ENCODE measurements at places on chromosomes 4 and X. TPM values are rescaled to one million over a fixed set of nuclear protein-coding genes. Genes with fewer than 3 reads are reported as not detected.
A peak's percentile ranks its signal among the peaks of the same experiment; 100 is the strongest.

The SLC10A4 gene
- total RNA-seq, result 0.19 TPM

The MAGEA1 gene
- total RNA-seq, result not detected

The NSD2 gene
- 48.3 TPM for total RNA-seq

DNA sequence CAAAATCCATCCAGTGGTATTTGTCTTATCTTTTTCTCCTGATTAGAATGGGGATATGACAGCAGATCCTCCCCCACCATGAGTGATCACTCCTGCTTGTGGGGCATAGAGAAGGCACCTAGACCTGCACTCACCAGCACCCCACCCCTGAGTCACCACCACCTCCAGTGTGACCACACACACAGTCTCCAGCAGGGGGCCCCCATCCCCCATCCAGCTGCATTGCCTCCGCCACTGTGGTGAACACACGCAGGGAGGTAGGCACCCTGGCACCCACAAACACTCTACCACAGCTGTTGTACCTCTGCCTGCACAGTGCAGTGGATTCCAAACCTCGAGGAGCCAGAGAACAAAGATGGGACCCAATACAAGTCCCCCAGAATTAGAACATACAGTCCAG lies 9.0 kb upstream of the MAGEA8 start:
- peak; percentile 73 for DNase-seq
- H3K4me1 ChIP-seq, result peaks cover 6% of the 10 kb centered on the region
- H3K27ac ChIP-seq, result no peak overlapping the region
- H3K27me3 ChIP-seq, result no peaks in the 10 kb centered on the region
- no peaks in the 10 kb centered on the region for H3K36me3 ChIP-seq

DNA sequence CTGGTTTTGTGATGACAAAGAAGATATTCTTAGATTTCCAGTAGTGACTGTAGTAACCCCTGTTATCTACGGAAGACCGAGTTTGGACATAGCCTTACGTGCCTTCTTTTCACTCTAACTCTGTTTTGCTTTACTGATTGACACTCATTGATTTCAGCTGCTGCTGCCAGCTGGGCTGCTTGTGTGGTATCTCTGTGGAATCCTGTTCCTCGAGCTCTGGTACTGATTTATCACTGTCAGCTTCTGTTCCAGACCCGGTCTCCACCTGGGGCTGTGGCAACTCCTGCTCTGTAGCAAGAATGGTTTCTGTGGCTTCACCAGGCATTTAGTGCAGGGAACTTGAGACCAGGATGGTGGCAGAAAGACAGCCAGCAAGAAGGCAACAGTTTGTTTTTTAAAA lies 24.6 kb upstream of the LAP3 start:
- no peaks in the 10 kb centered on the region for H3K36me3 ChIP-seq
- no peaks in the 10 kb centered on the region for H3K27me3 ChIP-seq
- no peak overlapping the region for H3K27ac ChIP-seq
- no peaks in the 10 kb centered on the region for H3K4me1 ChIP-seq
- DNase-seq, result no peak
- no peak overlapping the region for H3K4me3 ChIP-seq

GRCh38 chr4:57163530-57164459 lies 53.6 kb upstream of the IGFBP7 start:
- peaks cover 17% of the 10 kb centered on the region for H3K4me1 ChIP-seq
- no peak overlapping the region for H3K27ac ChIP-seq
- H3K4me3 ChIP-seq, result peak overlapping the region; percentile 78
- no peaks in the 10 kb centered on the region for H3K36me3 ChIP-seq

GRCh38 chr4:1583051-1583785 lies 100.9 kb downstream of the FAM53A start:
- peak; percentile 20 for DNase-seq
- H3K4me1 ChIP-seq, result peaks cover 9% of the 10 kb centered on the region
- H3K27me3 ChIP-seq, result no peaks in the 10 kb centered on the region
- no peak overlapping the region for H3K4me3 ChIP-seq
- no peaks in the 10 kb centered on the region for H3K36me3 ChIP-seq

DNA sequence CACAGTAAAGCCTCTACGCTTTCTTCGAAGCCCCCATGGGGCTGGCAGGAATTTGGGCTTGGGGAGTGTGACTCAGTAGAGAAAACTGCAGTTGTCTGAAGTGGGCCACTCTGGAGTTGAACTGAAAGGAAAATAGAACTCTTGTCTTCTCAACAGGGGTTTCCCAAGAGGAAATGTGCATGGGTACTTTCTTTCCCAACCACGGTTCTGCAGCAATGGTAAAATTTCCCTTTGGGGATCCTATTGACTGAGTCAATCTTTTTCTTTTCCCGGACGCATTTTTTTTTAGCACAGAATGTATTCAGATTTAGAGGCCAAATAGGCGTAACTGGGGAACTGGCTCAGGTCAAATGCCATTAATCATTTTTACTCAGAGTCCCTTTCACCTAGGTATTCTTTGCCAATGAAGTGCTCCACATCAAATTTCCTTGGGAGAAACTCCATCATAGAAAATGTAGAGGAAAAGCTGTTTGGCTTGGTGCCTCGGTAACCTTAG lies 269.3 kb downstream of the STIM2 start:
- DNase-seq, result no peak
- H3K36me3 ChIP-seq, result no peaks in the 10 kb centered on the region
- H3K4me1 ChIP-seq, result no peaks in the 10 kb centered on the region
- H3K4me3 ChIP-seq, result no peak overlapping the region

The HAUS7 gene
- 27.4 TPM for total RNA-seq

The ENPEP gene
- total RNA-seq, result not detected

DNA sequence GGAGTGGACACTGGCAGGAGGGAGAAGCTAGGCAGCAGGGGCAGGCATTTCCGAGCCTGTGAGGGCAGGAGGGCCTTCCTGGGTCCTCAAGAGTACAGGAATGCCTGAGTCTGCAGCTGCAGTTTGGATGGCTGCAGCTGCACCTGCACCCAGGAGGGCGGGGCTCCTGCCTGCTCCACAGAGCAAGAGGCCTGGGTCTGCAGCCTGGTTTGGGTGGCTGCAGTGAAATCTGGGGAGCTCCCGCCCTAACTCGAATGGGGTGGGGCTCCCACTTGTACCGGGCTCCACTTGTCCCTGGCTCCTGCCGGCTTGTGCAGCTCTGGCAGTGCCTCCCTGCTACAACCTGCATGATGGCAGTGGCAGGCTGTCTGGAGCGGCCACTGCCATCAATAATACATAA lies 436.0 kb downstream of the ARHGAP24 start:
- no peak overlapping the region for H3K4me3 ChIP-seq
- no peaks in the 10 kb centered on the region for H3K27me3 ChIP-seq
- DNase-seq, result no peak
- no peaks in the 10 kb centered on the region for H3K4me1 ChIP-seq

The DACH2 gene
- total RNA-seq, result not detected

The NKX3-2 gene
- total RNA-seq, result not detected

DNA sequence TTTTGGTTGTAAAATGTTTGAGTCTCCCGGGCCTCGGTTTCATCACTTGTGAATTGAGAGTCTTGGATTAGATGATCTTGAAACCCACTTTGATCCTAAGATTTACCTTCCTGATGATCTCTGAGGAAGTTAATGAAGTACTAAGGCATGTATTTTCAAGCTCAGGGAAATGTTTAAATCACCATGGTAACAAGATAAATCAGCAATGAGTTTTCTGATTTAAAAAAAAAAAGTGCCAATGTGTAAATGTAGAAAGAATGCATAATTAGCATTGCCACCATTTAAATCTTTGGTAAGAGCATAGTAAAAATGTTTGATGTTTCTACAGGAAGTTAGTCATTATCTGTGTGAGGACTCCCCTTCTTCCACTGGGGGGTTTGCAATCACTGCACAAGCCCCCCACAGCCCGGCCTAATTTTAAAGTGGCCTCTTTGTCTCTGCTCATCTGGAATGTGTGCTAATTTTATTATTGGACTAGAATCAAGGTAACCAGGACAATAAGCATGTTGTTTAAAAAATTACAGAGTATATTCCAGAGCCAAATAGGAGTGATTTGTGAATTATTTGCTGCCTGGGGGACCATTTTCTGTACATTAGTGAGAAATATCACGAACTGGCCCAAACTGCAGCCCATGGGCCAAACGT lies 93.6 kb downstream of the SLC34A2 start:
- no peak for DNase-seq
- no peaks in the 10 kb centered on the region for H3K27me3 ChIP-seq
- H3K27ac ChIP-seq, result no peak overlapping the region
- no peaks in the 10 kb centered on the region for H3K4me1 ChIP-seq
- no peak overlapping the region for H3K4me3 ChIP-seq

- no peak overlapping the region for H3K4me3 ChIP-seq
- no peak overlapping the region for H3K27ac ChIP-seq
- no peak for DNase-seq
- no peaks in the 10 kb centered on the region for H3K27me3 ChIP-seq
- H3K4me1 ChIP-seq, result no peaks in the 10 kb centered on the region
- H3K36me3 ChIP-seq, result no peaks in the 10 kb centered on the region
Observed at GRCh38 chrX:3161681-3162080, 120.4 kb downstream of the ARSF start.

DNA sequence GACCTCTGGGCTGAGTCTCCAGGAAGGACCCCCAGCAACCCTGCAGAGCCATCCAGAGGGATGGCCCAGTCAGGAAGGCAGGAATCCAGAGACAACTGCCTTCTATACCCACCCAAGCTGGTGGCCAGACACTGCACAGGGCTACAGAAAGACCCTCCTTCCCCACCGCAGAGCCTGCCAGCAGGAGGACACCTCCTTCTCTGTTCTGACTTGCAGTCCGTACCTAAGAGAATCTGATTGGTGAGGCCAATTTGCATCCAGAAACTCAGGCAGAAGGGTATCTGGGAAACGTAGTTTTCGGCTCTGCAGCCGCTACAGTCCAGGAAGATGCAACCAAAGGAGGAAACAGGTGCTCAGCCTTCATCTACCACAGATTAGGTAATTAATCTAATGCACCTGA lies 155.4 kb upstream of the FRG1 start:
- H3K36me3 ChIP-seq, result no peaks in the 10 kb centered on the region
- H3K4me3 ChIP-seq, result no peak overlapping the region
- no peaks in the 10 kb centered on the region for H3K27me3 ChIP-seq

DNA sequence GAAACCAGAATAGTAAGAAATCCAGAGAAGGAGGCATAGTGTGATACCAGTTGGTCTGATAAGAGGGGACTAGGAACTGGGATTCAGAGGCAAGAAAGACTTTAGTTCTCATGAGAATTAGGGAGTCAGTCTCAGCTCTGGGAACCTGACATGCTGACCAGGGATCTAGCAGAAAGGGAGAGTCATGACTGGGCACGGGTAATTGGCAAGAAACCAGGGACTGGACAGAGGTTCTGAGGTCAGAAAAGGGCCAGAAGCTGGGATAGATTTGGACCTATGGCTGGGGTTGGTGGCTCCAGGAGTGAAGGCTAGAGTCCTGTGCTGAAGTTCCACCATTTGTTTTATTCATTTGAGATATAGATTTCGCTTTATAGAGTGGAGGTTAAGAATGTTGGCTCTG lies 110.2 kb upstream of the C1GALT1C1 start:
- H3K4me3 ChIP-seq, result no peak overlapping the region
- DNase-seq, result no peak
- no peaks in the 10 kb centered on the region for H3K36me3 ChIP-seq
- H3K27me3 ChIP-seq, result no peaks in the 10 kb centered on the region

DNA sequence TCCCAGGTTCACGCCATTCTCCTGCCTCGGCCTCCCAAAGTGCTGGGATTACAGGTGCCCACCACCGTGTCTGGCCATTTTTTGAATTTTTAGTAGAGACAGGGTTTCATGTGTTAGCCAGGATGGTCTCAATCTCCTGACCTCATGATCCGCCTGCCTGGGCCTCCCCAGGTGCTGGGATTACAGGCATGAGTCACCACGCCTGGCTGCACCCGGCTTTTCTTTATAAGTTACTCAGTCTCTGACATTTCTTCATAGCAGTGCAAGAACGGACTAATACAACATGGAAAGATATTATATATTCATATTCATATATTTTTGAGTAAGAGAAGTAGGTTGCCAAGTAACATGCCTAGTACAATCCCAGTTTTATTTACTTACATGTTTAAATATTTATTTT lies 22.9 kb downstream of the SHROOM3 start:
- H3K27me3 ChIP-seq, result no peaks in the 10 kb centered on the region
- DNase-seq, result no peak
- no peak overlapping the region for H3K27ac ChIP-seq
- no peaks in the 10 kb centered on the region for H3K36me3 ChIP-seq
- no peak overlapping the region for H3K4me3 ChIP-seq

- peaks cover 5% of the 10 kb centered on the region for H3K4me1 ChIP-seq
- H3K36me3 ChIP-seq, result no peaks in the 10 kb centered on the region
- peak; percentile 24 for DNase-seq
Observed at GRCh38 chr4:169791527-169792156, 33.9 kb upstream of the HPF1 start.

DNA sequence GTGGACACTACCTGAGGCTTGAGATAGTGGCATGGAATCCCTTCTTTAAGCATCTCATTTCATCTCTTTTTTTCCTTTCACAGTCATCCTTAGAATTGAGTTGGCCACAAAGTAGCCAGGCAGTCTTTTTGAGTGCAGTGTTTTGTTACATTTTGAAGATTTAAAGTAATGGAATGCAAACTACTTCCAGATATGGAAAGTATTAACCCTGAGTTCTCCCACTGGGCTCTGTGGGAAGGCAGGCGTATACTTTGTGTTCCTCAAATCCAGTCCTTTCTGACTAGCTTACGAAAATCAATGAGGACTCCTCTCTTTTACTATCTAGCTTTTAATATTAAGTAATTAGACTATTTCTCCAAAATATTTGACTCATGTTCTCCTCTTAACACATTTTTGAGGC lies 29.9 kb downstream of the PCDH10 start:
- H3K36me3 ChIP-seq, result no peaks in the 10 kb centered on the region
- H3K27me3 ChIP-seq, result no peaks in the 10 kb centered on the region
- no peak overlapping the region for H3K27ac ChIP-seq

DNA sequence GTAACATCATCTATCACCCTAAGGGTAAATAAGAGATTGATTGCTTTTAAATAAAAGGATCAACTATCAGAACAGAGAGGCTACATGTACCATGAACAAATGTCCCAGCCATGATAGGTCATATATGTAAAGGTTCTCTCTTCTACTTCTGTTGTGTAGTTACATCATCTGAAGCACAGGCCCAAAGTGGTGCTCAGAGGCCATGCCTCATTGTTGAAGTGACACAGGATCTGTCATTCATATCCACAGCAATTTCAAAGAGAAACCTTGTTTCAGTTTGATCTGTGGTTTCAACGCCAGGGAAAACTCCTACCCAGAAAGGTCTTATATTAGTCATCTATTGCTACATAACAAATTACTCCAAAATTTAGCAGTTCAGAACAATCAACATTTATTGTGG lies 269.2 kb upstream of the MAOA start:
- no peak overlapping the region for H3K4me3 ChIP-seq
- H3K27ac ChIP-seq, result no peak overlapping the region
- H3K27me3 ChIP-seq, result no peaks in the 10 kb centered on the region
- no peaks in the 10 kb centered on the region for H3K36me3 ChIP-seq

The MAGEB16 gene
- total RNA-seq, result not detected

- no peaks in the 10 kb centered on the region for H3K4me1 ChIP-seq
- DNase-seq, result no peak
- H3K4me3 ChIP-seq, result no peak overlapping the region
Observed at GRCh38 chr4:30454504-30454903, 265.7 kb upstream of the PCDH7 start.

DNA sequence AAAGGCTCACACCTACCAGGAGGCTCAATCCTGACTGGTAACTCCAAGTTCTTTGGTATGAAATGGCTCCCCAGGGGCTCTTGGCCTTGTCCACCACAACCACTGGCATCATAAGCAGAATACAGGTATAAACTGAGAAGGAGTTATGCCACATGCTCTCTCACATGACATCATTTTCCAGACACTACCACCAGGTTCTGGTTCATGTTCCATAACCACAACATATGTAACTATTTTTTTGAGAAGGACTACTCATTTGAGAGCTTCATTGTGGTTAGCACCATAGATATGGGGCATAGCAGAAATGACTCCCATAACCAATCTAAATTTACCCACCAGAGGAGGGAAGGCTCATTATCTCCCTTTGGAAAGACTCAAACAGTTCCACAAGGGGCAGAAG lies 19.6 kb downstream of the PRDM5 start:
- no peaks in the 10 kb centered on the region for H3K4me1 ChIP-seq
- no peak overlapping the region for H3K4me3 ChIP-seq
- no peak for DNase-seq
- H3K27me3 ChIP-seq, result no peaks in the 10 kb centered on the region
- H3K27ac ChIP-seq, result no peak overlapping the region
